Activated CD4-positive, alpha-beta T cell treated with anti-CD3 and anti-CD28 coated beads, Interleukin-2, amount 50 U/mL, for 1 hour (primary cell): ENCODE measurements at places on chromosomes 5 and 9.

DNA sequence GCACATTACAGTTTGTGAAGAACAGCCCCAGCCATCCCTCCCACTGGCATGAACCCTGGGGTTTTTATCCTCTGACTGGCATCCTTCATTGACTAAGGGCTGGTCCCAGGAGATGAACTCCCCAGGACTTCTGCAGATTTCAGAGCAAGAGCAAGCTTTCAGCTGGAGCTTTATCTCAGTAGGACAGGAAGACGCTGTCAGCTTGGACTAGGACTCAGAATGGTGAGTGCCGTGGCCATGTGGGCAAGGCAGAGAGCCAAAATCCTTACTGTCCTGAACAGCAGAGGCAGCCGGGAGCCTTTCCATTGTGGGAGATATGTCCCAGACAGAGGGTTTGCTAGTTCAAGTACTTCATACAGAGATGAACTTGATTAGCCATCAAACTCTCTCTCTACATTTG, 3.2 kb upstream of the ACOT12 start:
- DNase-seq = no peak

DNA sequence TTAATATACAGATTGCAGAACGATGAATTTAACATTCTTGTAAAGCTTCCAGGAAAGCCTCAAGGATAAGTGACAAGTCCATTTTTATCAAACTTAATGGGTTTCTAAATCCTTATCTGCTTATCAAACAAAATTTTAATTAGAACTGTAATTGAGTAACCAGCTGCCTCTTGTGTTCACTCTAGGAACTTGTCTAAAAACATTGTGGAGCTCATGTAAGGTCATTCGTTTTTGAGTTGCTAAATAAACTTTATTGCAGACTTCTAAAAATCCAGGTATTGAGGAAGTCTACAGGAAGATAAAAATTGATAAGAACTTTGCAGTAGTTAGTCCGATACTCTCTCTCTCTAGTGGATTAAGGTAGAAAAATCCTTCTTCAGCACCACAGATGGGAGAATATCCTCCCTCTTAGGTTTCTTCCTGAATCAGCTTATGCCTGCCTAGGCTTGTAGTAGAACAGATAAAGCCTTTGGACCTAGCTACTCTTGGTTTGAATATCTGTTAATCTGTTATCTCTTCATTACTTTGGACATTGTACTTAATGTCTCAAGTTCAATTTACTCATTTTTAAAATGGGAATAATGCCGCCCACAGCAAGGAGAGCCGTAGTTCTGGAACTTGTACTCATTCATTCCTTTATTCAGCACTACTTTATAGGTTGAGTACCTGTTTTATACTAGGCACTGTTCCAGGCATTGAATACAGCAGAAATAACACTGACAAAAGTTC, 60.0 kb upstream of the DHFR start:
- DNase-seq = no peak

DNA sequence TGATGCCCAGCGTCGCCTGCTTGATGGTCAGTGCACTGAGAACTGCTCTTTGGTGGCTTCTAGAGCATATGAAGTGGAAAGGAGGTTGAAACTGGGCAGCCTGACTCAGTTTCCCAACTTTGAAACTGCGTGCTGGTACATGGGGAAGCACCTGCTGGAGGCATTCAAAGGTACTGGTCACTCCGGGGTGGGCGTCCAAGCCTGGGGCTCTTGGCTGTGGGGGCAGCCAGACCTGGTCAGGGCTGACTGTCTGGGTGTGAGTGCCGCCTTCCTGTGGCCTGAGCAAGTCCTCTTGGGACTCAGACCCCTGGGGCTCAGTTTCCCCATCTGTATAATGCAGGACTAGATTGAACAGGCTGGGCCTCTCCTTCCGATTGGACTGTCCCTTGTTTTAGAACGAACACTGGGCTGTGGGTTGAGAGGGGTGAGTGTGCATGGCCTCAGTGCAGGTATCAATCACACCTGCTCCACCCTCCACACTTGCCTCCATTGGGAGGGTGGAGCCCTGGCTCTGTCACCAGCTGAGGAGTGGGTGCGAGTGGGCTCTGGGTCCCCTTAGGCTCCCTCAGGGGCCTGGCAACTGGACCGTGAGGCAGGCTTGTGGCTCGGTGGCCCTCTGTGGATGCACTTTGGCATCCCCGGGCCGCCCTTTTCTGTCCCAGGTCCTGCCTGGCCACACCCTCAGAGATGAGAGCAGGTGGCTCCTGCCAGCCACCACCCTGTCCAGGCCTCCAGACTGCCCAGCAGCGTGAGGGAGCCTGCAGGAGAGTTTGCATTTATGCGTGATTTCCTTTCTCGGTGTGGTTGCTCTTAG, 80.2 kb downstream of the PHF2 start:
- DNase-seq = no peak

DNA sequence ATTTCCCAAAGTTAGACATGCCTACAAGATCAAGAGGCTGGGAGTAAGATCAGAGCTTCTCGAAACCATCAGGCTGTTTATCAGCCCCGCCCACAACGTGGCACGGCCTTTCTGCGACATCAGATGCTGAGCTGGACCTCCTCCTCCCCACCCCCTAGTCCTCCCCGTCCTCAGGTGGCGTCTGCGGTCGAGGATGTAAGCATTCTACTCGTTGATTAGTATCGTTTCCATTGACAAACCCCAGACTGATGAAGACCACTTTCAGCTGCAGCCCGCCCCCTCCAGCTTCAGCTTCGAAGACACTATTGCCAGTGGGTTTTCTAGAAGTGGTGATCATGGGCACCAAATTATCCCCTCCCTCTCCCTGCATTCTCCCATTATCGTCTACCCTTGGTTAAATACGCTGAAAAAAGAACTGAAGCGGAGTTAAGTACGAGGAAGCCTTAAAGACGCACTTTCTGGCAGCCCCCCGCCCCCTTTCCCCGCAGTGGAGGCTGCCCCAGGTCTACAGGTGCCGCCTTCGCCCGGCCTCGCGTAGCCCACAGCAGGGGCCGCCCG, 1.1 kb downstream of the PPIC start:
- DNase-seq = no peak

GRCh38 chr5:67028371-67028770, 168.2 kb downstream of the CD180 start:
- DNase-seq = no peak

- no peak for DNase-seq
Observed at GRCh38 chr5:73780302-73781080, 154.5 kb downstream of the ARHGEF28 start.

DNA sequence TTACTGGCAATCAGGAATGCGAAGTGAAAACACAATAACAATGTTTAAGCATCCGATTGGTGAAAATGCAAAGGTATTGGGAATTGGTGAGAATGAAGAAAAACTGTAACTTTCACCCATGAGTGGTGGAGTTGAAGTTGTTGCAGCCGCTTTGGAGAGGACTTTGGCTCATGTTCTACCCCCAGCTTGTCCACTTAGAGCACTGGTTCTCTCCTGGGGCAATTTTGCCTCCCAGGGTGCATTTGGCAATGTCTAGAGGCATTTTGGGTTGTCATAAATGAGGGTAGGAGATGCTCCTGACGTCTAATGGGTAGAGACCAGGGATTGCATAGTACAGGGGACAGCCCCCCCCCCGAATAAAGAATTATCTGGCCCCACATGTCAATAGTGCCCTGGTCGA, 46.2 kb downstream of the ANKRD33B start:
- no peak for DNase-seq

- DNase-seq = peak; percentile 73
Observed at GRCh38 chr5:138352722-138353559, 456 bp downstream of the KDM3B start.

- DNase-seq = peak; percentile 37
Observed at GRCh38 chr9:96418920-96419690, 935 bp upstream of the ZNF367 start.

DNA sequence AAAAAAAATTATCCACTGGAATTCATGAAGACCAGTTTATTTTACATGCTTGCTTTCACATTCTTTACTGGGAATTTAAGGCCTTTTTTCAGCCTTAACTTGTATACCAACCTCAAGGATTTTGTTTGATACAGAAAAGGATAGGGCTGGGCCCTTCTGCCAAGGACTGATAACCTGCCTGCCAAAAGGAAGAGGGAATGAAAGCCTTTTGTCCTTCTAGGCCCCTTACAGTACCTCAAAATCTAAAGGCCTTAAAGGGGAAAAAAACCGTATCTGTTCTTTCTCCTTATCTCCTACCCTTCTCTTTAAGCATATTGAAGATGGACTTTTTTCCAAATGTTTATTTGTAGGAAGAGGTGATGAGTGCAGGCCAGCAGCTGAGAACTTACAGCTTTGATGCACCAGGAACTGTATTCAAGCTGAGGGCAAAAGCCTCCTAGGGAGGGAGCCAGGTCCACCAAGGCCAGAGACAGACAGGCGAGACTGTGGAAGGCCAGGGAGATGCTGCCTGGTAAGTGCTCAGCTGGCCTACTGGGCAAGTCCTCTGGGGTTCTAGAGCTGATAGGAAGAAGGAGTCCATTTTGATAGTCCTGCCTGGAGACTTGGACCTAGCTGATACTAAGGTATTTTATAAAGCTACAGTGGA, 31.8 kb downstream of the FAXDC2 start:
- no peak for DNase-seq

DNA sequence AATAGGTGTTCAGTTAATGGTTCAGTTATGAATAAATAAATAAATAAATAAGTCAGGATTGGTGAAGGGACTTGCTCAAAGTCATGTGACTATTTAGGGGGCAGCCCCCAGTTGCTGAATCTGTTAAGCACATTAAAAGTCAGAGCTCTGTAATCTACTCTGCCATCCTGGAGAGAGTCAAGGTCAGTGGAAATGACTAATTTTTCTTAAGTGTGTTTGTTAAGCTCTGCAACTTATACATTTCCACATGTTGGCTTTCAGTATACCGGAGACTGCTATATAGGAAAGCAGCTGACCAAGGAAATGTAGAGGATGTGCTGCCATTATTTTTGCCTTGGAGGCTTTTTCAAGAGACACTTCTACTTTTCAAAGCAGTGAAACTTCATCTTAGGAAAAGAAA, 57.9 kb downstream of the KIAA1958 start:
- DNase-seq = no peak

DNA sequence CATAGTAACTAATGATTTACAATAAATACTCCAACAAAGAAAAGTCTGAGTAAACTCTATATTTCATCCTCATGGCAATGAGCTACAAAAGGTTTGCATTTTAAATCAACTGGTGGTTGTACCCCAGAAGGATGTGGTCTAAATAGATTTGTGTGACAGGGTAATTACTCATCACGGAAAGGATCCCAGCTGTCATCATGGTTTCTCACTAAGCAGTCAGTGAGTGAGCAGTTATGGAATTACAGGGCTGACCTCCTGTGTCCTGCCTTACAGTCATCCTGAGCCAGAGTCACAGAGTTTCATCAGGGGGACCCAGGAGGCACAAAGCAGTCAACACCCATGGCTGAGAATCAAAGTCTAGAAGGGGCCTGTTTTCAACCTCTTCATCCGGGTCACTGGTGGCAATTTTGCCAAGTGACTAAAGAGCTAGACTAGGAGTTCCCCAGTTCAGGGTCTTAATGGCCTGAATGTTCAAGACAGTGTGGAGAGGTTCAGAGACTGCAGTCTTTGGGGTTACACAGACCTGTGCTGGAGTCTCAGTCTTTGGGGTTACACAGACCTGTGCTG, 210.7 kb upstream of the SLC24A2 start:
- DNase-seq = no peak

DNA sequence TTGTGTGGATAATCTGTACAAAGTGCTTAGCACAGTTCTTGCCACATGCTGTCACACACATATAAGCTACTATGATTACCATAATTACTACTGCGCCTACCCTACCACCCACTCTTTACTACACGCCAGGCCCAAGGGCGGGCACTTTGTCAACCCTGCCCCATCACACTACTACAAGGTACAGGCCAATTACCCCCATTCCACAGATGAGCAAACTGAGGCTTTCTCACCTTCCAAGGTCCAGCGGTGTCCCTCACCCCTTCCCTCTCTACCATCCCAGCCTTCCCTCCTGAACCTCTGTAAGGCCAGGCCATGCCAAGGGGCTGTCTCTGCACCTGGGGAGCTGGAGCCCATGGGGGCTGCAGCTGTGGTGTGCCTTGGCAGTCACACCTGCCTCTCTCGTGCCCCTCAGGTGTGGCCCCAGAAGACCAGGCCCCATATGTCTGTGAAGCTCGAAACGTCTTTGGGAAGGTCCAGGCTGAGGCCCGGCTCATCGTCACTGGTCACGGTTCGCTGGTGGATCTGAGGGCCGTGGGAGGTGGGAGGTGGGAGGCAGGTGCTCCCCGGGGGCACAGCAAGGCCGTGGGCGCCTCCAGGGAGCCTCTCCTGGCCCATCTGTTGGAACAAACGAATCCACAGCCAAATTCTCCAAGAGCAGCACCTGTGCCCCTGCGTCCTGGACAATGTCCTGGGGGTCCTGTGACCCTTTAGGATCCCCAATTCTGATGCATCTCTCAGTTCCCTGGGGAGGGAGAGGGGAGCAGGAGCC, 54.6 kb downstream of the HMCN2 start:
- DNase-seq = no peak

DNA sequence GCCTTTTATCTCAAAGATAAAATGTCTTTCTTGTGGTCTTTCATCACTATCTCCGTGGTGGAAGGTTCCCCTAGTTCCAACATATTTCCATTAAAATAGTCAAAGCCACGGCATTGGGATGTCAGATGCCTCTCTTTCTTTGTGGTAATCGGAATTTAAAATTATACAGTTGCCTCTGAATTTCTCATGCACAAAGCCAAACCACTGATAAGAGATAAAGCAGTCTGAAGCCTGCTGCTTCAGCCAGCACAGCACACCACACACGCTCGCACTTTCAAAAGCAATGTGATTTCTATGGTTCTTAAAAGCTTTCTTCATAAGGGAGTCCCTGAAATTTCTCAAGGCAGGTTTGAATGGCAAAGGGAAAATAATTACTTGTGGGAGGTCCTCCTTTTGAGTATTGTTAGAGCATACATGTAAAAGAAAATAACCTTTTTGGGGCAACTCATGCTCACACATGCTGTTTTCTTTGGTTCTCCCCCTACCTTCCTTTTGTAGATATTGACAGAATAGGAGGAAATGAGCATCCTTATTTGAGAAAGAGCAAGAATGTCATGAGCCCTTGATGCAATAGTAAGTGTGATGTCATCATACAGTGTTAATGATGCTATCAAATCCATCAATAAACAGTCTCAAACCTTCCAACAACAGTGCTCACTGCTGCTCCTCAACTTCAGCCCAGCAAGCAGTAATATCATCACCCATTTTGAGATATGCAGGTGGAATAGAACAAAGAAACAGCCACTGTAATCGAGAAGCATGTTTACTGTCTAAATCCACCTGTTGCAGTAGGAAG, 85.7 kb upstream of the PPP1R2B start:
- no peak for DNase-seq

DNA sequence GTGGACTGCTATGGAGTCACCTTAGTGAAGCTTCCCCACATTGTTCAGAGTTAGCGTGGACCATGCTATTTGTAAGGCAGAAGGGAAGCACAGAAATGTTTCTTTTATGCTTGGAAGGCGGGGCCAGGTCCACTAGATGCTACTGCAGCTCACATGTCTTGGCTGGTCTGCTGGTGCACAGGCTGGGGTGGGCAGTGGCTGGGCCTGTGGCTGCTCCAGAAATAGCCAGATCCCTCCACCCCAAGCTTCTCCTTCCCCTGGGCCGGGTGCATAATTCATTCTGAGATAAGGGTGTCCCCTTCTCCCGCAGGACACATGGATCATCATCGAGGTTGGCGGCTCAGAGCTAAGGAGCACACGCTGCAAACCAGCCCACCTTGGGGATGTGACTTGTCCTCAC, 14.5 kb upstream of the SEMA4D start:
- DNase-seq = no peak
